ENCODE measurements at places on chromosomes 6 and 20. TPM values are rescaled to one million over a fixed set of nuclear protein-coding genes. Genes with fewer than 3 reads are reported as not detected.

- DNase-seq = no peak
Measured at GRCh38 chr6:116355796-116356195, 15.0 kb upstream of the DSE start.

GRCh38 chr20:24160563-24161281 lies 172.1 kb upstream of the GGTLC1 start:
- DNase-seq = no peak

DNA sequence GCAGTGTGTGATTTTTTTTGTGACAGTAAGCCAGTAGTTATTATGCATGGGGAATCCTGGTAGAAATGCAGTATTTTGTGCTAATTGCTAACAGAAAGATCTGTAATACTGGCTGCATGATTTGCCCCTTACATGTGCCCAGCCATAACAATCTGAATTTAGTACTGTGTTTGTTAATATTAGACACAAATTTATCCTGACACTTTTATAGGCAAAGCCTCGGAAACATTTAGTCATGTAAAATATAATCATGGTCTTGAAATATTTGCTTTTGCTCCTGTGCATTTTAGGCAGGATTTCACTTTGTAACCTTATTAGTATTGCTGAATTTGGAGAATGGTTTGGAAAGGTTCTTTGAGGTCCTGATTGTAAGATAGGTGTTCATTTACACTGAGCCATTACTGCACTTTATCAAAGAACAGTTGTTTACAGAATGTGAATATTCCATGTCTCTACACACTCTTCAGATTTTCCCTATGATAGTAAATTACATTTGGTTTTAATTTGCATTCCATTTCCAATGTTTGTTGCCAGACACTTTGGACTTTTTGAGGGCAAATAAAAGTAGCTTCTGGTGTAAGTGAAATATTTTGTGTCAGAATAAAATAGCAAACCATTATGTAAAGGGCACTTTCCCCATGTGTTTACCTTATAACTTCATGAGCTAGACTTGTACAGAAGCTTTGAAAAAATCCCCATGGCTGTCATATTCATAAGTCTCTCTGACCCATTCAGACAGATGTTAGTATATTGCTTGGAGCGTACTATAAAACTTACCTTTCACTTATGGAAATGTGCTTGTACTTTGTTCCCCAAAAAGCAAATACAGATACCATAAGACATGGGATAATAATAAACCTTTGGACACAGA lies 349.9 kb downstream of the ARHGAP18 start:
- no peak for DNase-seq

GRCh38 chr6:114714836-114715507 lies 372.1 kb upstream of the HS3ST5 start:
- DNase-seq = no peak

DNA sequence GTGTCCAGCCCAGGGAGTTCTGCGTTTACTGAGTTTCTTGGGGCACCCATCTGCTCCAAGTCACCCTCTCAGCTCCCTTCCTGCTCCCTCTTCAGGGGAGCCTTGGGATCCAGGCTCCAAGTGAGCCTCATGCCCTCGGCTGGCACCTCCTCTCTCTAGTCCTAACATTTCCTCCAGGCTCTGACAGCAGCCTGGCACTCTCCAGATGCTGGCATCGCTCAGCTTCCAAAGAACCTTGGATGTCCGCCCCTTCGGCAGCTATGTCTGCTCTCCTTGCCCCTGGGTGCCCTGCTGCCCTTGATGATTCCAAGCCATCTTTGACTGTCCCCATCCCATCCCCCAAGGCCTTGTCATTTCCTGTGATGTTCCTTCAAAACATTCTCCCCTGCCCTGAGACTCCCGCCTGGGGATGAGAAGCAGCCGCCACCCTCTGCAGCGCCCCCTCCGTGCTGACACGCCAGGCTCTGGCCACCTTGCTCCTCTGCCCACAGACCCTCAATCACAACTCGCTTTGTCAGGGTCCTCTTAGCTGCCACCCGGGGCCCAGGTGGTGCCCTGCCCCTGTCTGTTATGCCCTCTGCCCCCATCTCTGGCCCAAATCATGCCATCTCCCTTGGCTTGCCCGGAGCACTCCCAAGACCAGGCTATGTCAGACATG lies 6.6 kb upstream of the GFRA4 start:
- no peak for DNase-seq

GRCh38 chr6:134523903-134524650 lies 206.2 kb upstream of the SGK1 start:
- no peak for DNase-seq

Gene AGER
- 1.8 TPM for total RNA-seq

DNA sequence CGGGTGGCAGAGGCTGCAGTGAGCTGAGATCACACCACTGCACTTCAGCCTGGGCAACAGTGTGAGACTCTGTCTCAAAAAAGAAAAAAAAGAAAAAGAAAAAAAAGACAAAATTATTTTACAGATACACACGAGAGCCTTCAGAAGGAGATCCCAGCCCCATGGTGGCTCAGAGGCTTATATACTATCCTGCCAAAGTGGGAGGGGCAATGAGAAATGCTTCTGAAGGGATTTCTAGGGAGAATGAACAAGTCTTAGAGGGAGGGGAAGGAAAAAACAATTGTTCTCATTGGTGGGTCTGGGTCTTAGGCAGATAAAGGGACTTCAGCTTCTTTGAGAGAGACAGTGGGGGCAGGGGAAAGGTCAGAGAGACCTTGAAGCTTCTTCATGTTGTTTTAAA lies 76.8 kb downstream of the BANF2 start:
- no peak for DNase-seq

Gene PBOV1
- not detected for total RNA-seq

DNA sequence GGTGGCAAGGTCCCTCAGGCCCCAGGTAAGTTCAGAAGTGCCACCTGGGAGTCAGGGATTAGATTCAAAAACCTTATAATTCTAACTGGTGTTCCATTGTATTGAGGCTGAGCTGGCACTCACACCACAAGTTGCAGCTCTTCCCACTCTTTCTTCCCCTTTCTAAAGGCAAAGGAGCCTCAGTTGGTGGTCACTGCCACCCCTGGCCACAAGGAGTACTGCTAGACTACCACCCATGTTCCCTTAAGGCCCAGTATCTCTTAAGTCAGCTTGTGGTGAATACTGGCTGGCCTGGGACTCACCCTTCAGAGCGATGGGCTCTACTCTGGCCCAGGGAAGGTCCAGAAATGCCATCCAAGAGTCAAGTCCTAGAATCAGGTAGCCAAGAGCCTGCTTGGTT lies 421.1 kb upstream of the KHDRBS2 start:
- DNase-seq = no peak

GRCh38 chr6:35086282-35086632 lies 54.9 kb downstream of the TCP11 start:
- DNase-seq = no peak

Gene SMLR1
- total RNA-seq = not detected

- DNase-seq = no peak
Measured at GRCh38 chr20:23326774-23327173, 23.8 kb upstream of the NXT1 start.

Data from breast epithelium (tissue), 4 donors.